ENCODE measurements at places on chromosomes 2 and 18. TPM values are rescaled to one million over a fixed set of nuclear protein-coding genes. Genes with fewer than 3 reads are reported as not detected.

UCN gene
- 14.9 TPM for total RNA-seq

CCDC102B gene
- 17.6 TPM for total RNA-seq

CLEC4F gene
- total RNA-seq: not detected

GPR39 gene
- total RNA-seq: not detected

CD8A gene
- total RNA-seq: 1.8 TPM

COLEC11 gene
- total RNA-seq: not detected

G6PC2 gene
- total RNA-seq: not detected

Data from tibial nerve (tissue), 4 donors.